ENCODE measurements at places on chromosomes 7 and 10. TPM values are rescaled to one million over a fixed set of nuclear protein-coding genes. Genes with fewer than 3 reads are reported as not detected.

GRCh38 chr10:100043344-100043743, 33.6 kb upstream of the DNMBP start:
- no peak for DNase-seq

DNA sequence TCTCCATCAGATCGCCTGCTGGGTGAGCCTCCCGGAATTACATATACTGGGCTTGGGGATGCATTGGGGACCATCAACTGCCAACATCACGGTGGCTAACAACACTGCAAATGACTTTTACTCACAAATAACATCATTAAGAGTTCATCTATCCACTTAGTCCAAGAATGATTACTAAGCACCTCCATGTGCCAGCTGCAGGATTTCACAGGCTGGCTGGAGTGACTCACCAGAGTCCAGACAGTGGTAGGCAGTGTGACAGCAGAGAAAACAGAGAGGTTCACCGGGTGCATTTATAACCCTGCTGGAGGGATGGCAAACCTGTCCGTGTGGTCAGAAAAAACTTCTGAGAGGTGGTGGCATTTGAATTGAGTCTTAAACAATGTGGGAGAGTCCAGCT, 3.2 kb upstream of the IGFBP3 start:
- no peak for DNase-seq

- DNase-seq: no peak
These were observed 349.6 kb downstream of the DNAJB6 start for GRCh38 chr7:157686285-157686894.

- no peak for DNase-seq
These were observed at the start of gene IFIT1B for GRCh38 chr10:89377705-89378637. Gene IFIT1B (plus strand): TSS chr10:89378056. CDS start chr10:89378136, 80 bp downstream.

GRCh38 chr7:40536421-40536820, 401.6 kb downstream of the SUGCT start:
- DNase-seq: no peak

- no peak for DNase-seq
These were observed 174.2 kb upstream of the STEAP4 start for GRCh38 chr7:88480896-88481295.

DNA sequence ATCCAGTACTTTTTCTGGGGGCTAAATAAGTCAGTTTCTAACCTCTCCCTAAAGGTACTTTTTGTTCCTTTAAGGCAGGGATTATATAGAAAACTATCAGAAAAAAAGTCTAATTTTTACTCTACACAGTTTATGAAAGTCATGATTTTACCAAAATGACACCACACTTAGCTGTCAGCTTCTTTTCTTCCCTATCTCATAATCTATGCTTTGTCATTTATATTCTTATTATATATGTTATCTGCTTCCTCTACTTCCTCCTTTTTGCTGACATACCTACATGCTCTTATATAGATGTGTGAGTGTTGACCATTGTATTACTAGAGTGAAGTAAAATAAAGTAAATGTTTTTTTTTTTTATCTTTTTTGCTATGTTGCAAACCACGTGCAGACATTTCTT, 203.9 kb upstream of the CHRM2 start:
- DNase-seq: no peak

DNA sequence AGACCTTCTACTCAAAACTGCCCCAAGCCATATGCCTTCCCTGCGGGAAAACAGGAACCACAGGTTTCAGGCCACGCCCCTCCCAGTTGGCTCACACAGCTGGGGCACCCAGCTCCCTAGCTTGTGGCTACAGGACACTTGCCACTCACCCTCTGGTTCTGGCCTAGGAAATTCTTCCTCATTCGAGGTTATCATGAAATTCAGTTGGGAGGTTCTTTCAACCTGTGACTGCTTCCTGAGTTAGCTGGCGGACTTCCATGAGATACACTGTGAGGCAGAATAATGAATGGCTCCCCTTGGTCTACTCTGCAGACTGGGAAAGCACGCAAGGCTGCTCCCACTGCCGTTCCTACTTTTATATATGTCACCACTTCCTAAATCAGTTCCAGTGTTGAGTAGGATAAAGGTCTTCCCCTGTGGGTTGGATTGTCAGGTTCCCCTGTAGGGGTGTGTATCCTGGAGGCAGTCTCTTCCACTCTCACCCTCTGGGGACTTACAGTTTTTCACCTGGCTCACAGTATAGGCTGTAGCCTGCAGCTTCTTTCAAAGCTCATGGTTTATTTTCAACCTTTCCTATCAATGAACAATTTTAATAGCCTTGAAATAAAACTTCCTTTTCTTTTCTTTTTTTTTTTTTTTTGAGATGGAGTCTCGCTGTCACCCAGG, 37.0 kb downstream of the GPR22 start:
- peak; percentile 68 for DNase-seq

DNA sequence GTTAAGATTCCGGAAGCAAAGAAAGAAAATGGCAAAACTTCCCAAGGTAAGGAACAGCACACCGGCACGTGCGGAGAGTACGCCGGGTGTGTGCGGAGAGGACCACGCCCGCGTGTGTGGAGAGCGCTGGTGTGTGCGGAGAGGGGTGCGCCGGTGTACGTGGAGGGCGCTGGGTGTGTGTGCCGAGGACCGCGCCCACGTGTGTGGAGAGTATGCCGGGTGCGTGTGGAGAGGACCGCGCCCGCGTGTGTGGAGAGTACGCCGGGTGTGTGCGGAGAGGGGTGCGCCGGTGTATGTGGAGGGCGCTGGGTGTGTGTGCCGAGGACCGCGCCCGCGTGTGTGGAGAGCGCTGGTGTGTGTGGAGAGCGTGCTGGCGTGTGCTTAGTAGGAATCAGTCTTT, 48.6 kb upstream of the DPYSL4 start:
- no peak for DNase-seq

GRCh38 chr7:22442187-22442881, 57.7 kb downstream of the STEAP1B start:
- no peak for DNase-seq

DNA sequence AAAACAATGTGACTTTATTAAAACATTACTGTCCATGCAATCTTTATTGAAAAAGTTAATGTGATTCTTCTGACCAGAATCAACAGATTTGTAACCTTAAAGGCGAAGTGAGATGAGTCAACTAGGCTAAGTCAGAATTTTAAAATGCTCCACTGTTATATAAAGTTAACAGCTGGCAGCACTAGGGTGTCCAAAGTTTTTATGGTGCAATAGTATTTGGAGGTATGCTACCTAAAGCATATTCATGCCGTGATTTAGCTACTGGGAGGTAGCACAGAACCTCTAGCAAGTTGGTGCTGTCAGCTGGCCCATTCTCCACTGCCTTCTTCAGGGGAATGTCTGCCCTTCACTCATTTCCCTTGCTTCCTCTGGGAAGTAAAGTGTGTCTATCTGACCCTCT, 126.7 kb downstream of the RAPGEF5 start:
- no peak for DNase-seq

DNA sequence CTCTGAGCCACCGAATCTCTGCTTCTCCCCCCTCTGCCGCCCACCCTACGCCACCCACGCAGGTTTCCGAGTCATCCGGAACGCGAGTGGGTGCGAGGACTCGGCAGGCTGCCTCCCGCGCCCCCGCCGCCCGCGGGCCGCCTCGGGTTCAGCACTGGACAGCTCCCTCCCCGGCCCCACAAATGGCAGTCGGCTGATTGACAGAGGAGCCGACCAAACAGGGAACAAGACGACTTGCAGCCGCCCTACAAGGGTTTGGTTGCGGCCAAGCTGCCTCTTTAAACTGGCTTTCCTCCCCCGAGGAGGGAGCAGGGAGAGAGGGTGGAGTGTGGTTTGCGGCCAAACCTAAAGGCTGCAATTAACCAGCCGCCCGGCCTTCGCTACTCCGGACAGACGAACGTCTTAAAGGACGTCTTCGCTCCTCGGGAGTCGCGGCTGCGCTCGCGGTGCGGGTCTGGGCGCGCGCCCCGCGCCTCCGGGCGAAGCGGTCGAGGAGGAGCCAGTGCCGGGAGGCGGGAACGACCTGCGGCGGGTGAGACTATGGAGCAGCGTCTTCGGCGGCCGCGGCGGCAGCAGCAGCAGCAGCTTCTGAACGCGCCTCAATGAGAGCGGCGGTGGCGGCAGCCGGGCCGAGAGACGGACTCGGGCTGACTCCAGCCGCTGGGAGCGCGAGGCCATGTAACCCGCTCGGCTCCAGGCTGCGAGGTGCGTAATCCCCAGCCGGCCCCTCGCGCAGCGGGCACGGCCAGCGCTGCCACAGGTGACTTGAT, at the start of gene GPR158:
TSS of gene GPR158 (plus strand) at position 541 of the 770 bp plus-strand sequence. CDS start 420 bp downstream, outside the sequence.
- DNase-seq: peak; percentile 53

GRCh38 chr7:105295596-105296352, 92.9 kb downstream of the SRPK2 start:
- no peak for DNase-seq

GRCh38 chr10:123019941-123020703, 11.3 kb downstream of the ACADSB start:
- DNase-seq: no peak

- DNase-seq: no peak
These were observed 234.0 kb downstream of the SEMA3E start for GRCh38 chr7:83414947-83415346.

DNA sequence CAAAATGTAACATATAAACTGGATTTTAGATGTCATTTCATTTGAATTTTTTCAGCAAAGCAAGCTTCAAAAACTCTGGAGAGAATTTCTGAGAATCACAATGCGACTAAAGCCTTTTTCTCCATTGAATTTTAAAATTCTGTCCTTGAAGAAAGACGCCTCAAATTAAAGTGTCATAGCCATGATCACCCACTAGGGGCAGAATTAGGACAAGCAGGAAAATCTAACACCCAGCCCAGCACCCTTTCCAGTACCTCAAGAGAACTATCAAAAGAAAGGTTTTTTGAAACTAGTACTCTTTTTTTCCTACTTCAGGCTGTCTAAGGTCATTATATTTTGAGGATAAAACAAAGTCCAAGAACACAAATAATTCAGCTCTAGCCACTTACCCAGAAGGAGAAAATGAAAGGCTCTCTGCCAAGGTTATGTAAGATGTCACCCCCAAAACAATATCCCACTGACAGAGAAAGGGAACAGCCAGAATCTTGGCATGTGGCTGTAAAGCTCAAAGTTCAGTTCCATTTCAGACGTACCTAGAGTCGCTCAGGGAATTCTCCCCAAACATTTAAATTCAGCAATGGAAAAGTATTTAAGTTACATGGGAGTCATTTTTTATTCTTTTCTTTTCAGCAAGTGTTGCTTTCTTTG, 299.4 kb downstream of the SNX13 start:
- no peak for DNase-seq

ARHGEF5 gene
- 5.9 TPM for total RNA-seq

ZNRF2 gene
- total RNA-seq: 30.5 TPM

FAM24B gene
- 3.7 TPM for total RNA-seq

SPAM1 gene
- not detected for total RNA-seq

NAMPT gene
- total RNA-seq: 536 TPM
